Dermis microvascular lymphatic vessel endothelial cell (primary cell): ENCODE measurements at places on chromosomes 1 and 21. TPM values are rescaled to one million over a fixed set of nuclear protein-coding genes. Genes with fewer than 3 reads are reported as not detected.

NME7 gene
- 11.5 and 15.0 TPM in 2 replicates for total RNA-seq

DNA sequence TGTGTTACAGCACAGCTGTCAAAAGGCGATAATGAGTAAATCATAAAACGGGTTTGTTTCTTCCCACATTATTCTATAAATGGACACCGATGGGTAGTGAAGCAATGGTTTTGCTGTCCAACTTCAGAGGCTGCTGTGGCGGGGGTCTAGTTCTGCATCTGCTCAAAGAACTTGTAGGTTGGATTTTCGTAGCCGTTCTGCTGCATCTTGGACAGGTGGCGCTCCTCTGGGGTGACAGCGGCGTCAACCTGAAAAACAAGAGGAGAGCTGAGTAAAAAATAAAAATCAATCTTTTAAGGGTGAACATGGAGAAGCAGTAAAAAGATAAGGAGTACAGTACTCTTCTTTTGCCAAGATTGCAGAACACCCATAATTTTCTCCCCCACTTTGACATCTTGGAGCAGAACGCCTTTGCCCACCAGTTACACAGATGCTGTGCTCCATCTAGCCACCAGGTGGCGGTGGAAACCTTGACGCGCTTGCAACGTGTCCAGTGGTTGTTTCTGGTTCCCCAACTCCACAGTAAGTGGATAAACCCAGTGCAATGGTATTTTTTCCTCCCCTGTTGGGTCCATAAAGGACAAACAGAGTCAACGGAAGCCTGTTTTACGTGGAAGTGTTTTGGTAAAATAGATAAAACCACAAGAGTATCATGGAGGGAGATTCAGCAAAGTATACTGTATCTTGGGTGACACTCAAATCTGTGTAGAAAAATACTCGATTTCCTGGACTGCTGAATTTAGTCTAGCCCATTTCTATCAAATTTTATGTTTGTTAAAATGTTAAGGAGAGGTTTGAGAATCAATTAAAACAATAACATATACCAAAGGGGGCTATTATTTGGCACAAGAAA is 147.0 kb downstream of the GABPA start:
- DNase-seq, result peak; percentile 74

FAM78B gene
- total RNA-seq, result 0.26 and 0.38 TPM in 2 replicates

DNA sequence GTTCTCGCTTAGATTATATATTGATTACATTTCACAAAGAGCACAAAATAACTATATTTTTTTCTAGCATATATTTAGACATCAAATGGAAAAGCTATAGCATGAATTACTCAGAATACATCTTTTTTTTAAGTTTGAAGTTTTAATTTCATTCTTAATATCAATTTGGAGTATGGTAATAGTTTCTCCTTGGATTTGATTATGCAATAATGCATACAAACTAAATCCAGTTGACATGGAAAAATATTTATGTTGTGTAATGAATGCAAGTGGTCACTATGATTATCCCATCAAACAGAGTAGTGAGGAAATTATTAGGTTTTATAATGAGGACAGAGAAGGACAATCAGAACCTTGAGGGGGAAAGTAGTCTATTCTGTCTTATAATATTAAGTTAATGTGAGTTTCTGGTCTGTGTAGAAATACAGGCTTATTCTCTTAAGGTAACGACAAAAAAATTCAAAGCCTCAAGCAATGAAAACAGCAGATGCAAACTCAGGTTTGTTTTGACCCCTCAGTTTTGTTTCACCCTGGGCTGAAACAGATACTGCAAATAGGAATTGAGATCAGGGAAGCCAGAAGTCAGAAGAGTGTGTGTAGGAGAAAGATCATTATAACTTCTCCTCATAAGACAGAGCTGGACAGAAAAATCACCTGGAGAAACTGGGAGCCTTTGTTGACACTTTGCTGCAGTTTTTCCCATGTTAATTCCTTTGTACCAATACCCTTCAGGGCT is 23.7 kb downstream of the LRRC8B start:
- no peak for DNase-seq

DNA sequence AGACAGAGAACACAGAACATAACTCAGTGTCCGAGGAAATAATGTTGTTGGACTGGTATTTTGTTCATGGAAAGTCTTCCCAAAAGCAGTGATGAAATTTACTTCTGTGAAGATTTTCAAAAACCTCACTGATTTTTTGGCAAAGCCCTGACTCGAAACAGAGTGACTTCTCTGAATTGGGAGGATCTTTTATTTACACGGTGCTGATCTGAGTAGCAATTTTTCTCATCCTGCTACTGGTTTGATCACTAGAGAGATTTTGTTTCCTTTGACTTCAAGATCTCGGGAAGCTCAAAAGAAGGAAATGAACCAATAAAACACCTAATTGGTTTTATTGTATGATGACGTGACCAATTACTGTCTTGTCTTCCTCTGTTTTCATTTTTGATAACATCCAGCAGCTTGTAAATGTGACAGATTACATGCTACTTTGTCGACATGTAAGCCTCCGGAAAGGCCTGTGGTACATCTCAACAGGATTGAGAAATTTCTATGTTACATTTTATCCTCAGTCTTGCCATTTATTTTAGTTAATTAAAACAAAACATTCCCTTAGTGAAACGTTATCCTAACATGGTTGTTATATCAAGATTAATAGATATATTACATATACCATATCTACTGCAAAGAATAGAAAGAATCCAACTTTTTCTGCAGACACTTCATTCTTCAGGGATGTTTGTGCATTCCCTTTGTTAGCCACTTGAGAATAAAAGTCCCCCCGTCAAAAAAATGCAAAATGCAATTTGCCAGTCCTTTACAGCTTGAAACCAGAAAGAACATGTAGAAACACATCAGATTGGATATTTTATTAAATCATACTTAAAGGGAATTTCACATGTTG is 42.8 kb upstream of the IFI44L start:
- no peak for DNase-seq

GRCh38 chr1:204709021-204709420 is 23.5 kb upstream of the LRRN2 start:
- no peak for DNase-seq

RIPK4 gene
- 1.8 and 2.1 TPM in 2 replicates for total RNA-seq

DNA sequence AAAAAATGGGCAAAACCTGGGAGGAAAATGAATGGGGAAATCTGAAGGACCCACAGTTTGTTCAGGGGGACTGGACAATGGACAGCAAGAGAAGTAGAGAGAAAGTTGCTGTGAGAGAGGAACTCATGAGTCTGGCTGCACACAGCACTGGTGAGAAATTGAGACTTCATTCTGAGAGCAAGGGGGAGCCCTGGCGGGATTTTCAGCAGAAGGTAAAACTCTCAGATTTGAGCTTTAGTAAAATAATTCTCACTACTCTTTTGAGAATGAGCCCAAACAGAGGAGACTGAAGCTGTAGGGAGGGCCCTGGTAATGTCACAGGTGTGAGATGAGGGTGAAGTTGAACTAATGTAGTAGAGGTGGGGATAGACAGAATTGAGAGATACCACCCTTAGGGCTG is 438.6 kb downstream of the OMA1 start:
- DNase-seq, result no peak

GRCh38 chr1:116154536-116154935 is 43.3 kb downstream of the MAB21L3 start:
- DNase-seq, result no peak

DNA sequence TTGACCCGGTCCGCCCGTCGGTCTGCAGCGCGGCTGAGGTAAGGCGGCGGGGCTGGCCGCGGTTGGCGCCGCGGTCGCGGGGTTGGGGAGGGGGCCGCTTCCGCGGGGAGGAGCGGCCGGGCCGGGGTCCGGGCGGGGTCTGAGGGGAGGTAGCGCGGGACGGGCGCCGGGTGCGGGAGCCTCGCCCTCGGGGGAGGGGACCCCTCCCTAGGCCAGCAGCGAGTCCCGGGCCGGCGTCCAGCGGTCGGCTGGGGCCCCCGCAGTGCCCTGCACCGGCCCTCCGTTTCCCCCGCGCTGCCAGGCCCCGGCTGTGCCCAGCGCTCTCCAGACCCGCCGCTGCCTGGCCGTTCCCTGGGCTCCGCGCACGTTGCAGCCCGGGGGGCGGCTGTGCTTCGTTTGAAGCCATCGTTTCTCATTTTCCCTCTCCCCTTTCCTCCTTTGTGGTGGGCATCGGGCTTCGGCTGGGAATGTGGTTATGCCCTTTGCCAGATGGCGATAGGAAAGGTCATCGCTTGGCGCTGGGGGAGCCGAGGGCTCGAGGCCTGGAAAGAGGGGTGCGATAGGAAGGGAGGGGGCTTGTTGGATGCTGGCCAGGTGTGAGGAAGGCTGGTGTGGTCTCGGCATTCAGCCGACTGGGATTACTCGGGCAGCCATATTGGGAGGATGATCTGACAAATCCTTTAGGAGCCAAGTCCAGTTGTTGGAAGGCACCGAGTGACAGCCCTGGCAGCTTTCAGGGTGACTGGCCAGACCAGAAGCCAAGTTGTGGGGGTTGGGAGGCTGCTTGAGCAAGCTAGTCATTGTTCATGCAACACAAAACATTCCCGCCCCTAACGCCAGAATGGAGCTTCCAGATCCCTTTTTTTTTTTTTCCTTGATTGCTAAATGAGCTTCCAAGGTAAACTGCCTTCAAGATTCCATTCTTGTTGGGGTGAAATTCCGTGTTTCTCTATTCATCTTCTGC is 753 bp downstream of the KIF1B start:
- DNase-seq, result peak; percentile 93

DNAJC8 gene
- 33.1 and 41.7 TPM in 2 replicates for total RNA-seq

- DNase-seq, result no peak
Observed at GRCh38 chr1:62250126-62250726, 55.6 kb downstream of the L1TD1 start.

DNA sequence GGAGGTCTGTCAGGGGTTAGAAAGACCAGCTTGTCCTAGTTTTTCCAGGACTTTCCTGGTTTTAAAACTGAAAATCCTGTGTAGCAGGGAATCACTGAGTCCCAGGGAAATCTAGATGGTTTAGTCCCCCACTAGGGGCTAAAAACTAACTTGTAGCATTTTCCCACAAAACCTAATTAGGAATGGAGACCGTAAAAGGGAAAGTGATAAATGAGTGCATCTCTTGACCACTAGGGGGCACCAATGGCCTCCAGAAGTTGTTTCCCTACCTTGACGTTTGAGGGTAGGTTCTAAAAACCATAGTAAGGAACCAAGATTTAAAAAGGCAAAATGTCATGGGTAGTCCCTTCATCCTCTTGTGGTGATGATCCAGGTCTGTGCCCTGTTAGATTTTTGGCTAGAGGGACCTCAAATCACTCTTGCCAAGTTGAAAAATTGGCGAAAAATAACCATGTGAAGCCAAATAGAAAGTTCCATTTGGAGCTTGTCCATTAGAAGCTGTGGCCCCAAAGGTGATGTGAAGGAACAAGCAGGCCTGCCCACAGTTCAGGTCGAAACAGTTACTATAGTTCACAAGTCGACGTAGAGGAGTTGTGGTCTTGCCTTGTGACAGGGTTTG is 24.5 kb downstream of the CLIC6 start:
- peak; percentile 33 for DNase-seq

GRCh38 chr1:116825720-116826438 is 71.6 kb downstream of the CD2 start:
- DNase-seq, result no peak
